Endodermal cell (in vitro differentiated cells): ENCODE measurements at places on chromosomes 2 and 18. TPM values are rescaled to one million over a fixed set of nuclear protein-coding genes. Genes with fewer than 3 reads are reported as not detected.

Gene HNMT
- total RNA-seq, result 18.0 TPM in 2 replicates

Gene ADRA2B
- total RNA-seq, result 2.3 and 2.4 TPM in 2 replicates

Gene PIEZO2
- 7.8 to 15.4 TPM (median 12.1 TPM) in 3 replicates for total RNA-seq

DNA sequence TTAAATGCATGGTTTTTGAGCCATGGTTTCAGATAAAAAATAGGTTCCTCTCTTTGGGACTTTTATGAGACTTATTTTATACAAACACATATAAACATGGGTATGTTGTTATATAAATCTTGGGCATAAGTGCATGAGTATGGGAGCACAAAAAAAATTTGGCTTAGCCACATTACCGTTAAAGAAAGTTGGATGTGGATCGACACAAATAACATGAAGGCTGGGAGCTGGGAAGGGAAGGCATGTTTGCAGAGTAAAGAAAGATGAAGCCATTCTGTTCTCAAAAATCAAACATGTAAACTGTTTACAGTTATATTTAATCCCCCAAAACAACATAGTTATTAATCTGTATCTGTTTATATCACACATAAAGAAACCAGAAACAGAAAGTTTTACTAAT lies 313.8 kb downstream of the NRXN1 start:
- no peak overlapping the region for H3K27ac ChIP-seq
- H3K36me3 ChIP-seq, result no peaks in the 10 kb centered on the region
- H3K4me1 ChIP-seq, result no peaks in the 10 kb centered on the region
- no peak for DNase-seq

DNA sequence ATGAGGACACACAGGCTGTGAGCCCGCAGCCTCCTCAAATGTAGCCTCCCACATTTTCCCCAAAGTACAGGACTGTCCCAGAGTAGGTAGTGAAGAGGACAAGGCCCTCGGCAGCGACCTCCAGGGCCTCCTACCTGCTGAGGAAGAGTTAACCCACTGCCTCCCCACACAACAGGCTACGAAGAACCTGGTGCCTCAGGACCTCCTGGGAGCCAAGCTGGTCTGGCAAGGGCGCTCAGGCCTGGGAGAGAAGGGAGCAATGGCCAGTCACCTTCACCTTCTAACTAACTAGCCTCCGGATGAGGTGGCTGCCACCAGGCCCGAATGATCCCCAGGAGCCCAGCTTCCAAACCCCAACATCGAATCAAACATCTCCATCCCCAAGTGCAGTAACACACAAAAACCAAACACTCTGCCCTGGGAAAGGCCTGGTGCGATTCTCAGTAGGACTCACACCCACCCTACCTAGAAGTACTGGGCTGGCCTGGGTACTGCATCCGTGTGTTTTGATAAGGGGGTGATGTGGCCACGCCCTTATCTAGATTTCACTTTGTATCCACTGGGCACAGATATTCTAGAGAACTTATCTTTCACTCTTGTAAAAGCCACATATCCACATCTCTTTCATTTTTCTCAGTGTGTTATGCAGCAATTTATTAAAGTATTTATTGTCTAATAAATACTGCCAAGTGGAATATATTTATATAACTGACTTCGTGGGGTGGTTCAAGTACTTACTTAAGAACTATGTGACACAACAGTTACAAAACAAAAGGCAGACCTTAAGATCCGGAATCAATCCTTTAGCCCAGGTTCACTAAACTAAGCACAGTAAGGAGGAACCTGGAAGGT lies 9.7 kb downstream of the ERFE start:
- H3K4me3 ChIP-seq, result no peak overlapping the region
- H3K36me3 ChIP-seq, result peaks cover 46% of the 10 kb centered on the region
- H3K27me3 ChIP-seq, result peaks cover 24% of the 10 kb centered on the region
- no peaks in the 10 kb centered on the region for H3K4me1 ChIP-seq

DNA sequence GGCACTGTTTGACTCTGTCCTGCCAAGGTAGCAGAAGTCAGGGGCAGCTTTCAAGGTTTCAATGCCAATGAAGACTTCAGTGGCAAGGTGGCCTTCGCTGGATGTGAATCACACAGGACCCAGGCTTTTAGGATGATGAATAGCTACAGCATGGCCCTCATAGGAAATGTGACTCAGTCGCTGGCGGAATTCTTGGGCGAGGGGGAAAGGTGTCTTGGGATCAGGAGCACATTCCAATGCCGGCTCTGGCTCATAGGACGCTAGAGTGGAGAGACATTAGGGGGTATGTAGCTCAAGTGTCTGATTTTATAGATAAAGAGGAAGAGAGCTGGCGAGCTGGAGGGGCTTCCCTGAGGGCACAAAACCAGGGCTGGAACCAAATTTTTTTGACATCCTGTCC lies 68.6 kb downstream of the SMIM21 start:
- H3K4me3 ChIP-seq, result no peak overlapping the region
- H3K27ac ChIP-seq, result no peak overlapping the region
- DNase-seq, result no peak
- no peaks in the 10 kb centered on the region for H3K4me1 ChIP-seq
- no peaks in the 10 kb centered on the region for H3K36me3 ChIP-seq
- H3K27me3 ChIP-seq, result no peaks in the 10 kb centered on the region
